ENCODE measurements at places on chromosomes 5 and 9.

DNA sequence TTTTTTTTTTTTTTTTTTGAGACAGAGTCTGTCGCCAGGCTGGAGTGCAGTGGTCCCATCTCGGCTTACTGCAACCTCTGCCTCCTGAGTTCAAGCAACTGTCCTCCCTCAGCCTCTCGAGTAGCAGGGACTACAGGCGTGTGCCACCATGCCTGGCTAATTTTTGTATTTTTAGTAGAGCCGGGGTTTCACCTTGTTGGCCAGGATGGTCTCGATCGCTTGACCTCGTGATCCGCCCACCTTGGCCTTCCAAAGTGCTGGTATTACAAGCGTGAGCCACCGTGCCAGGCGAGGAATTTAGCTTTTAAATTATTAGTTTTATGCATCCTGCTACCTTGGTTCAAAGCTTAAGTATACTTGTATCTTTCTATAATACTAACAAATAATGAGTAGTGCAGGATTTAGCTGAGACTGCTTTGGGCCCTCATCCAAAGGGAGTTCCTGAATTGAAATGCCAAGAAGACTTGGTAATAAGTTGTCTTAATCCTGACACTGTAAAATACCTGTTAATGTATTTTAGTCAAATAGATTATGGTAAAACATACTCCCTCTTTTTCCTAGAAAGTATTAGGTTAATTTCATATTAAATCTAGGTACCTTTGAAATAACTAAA is 5.0 kb downstream of the CDC42SE2 start:
- ATAC-seq, result no peak

DNA sequence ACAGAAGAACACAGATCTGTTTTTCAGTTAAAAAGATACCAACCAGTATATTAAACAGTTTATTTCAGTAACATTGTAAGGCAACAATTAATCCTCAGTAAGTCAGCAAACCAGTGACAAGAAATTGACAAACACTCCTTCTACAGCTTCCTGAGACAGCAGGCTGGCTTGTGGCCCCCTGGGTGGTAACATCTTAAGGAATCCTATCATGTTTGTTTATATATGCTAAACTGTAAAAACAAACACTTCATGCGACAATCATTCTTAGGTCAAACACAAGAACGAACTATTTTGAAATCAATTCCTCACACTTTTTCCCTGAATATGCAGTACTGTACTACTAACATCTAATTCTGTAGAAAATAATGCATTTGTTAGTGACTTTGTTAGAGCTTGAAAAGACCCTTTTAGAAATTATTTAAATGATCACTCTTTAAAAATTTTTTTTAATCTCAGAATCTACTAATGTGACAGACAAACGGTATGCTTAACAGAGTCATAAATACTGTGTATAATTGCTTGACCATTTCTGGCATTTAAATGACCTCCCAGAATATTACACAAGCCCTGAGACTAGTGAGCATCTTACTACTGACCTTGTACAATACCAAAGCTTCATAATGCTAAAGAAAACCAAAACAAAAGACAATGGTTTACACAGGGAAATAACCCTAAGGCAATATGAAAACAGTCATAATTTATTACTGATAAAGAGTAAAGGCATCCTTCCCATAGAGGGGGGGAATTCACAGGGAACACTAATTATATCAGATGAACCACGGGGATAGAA is 48.2 kb downstream of the ERMP1 start:
- ATAC-seq, result no peak

- ATAC-seq, result no peak
These were observed 2.4 kb upstream of the DOK3 start for GRCh38 chr5:177511796-177512675.

DNA sequence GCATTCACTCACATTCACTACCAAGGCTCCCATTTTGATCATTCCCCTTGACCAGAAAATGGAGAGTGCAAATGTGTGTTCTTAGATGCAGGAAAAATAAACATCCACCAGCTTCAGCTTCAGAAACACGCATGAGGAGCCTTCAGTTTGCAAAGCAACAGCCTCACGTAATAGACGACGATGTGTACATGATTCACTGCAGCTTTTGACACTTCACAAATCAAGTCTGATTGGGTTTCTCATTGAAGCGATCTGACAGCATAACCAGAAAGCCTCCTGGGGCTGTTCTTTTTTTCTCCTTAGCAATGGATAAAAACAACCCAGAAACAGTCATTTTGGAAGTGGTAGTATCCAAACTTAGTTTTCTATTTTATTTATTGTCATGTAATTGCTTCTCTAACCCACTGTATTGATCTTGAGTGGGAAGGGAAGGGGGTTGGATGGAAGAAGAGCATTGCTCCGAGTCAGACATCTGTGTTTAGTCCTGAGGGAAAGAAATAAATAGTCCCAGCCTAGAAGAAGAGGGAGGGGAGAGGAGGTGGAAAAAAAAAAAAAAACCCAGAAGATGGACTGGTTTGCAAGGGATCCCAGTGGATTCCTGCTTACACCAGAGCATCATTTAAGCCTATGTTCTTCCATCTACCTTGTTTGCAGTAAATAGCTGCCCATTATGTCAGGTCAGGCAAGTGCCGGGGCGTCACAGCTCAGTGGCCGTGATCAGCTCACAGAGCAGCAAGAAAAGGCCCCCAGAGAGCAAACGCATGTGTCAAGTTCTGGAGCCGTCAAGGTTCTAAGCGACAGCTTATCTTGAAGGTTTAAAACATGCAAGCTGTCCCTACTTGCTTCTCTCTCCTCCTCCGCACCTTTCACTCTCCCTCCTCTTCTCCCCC is 190.2 kb upstream of the SNX2 start:
- no peak for ATAC-seq

GRCh38 chr5:107813559-107813958 is 142.8 kb upstream of the EFNA5 start:
- ATAC-seq, result no peak

- ATAC-seq, result peak; percentile 91
These were observed 6.1 kb downstream of the CCNI2 start for GRCh38 chr5:132753135-132753987.

DNA sequence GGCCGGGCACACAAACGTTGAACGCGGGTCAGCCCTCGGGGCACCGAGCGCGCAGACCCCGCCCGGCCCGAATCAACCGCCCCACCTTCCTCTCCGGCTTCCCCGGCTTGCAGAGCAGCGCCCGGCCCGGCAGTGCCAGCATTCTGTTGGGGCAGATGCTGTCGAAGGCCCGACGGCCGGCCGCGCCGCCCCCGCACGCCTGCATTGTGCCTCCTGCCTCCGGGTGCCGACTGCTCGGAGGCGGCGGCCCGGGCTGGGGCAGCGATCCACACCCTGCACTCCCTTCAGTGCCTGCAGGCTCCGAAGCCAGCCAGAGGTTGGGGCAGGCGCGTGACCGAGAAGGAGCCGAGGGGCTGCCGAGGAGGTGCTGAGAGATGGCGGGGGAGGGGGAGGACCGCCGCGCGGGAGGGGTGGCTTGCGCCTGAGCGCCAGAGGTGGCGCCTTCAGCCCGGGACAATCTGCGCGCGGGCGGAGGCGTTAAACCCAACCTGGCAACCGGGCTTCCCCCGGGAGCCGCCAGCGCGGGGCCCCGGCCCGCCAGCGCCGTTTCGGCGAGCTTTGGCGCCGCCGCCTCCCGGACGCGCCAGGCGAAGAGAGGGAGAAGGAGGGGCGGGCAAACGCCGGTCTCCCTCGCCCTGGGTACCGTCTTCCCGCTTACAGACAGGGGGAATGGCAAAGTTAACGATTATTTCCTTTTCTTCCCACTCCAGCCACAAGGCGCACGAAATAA is at the start of gene MCIDAS:
TSS of gene MCIDAS (minus strand) at position 382 of the 730 bp plus-strand sequence. CDS start at position 205, 177 bp downstream.
- peak; percentile 16 for ATAC-seq

DNA sequence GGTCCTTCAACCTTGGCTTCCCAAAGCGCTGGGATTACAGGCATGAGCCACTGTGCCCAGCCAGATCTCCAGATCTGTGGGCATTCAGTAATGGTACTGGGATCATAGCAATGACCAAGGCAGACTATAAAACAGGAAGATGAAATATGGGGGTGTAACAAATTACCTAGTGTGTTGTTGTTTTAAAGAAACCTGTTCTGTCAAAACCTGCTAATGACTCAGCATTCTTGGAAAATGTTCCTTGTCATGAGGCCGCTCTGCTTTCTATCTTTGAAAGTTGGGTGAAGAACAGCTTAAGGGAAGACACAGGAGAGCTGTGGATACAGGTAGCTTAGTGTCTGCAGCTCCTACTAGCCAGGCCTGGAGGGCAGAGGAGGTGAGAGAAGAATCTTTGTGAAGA is 19.4 kb downstream of the TARS1 start:
- ATAC-seq, result no peak

DNA sequence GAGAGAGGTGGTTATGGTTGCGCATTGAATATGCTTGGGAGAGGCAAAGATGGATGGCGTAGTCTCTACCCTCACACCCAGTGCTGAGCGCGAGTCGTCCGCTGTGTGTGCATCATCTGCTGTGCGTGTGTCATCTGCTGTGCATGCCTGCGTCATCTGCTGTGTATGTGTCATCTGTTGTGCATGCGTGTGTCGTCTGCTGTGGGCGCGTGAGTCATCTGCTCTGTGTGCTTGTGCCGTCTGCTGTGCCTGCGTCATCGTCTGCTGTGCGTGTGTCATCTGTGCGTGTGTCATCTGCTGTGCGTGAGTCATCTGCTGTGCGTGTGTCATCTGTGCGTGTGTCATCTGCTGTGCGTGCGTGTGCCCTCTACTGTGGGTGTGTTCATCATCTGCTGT is 68.0 kb upstream of the IRX4 start:
- ATAC-seq, result no peak

DNA sequence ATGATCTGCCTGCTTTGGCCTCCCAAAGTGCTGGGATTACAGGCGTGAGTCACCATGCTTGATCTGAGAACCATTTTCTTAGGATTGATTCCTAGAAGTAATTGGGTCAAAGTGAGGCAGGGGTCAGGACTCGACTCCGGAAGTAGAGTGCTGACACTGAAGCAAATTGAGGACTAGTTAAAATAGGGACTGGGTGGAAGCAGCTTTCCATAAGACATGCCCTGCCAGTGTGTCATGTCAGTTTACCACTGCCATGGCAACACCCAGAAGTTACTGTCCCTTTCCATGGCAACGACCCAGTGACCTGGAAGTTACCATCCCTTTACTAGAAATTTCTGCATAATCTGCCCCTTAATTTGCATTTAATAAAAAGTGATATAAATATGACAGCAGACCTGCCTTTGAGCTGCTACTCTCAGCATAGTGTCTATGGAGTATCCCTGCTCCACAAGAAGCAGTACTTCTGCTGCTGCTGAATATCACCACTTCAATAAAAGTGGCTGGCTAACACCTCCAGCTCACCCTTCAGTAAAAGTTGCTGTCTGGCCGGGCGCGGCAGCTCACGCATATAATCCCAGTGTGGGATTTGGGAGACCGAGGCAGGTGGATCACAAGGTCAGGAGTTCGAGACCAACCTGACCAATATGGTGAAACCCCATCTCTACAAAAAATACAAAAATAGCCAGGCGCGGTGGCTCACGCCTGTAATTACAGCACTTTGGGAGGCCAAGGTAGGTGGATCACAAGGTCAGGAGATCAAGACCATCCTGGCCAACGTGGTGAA is 47.8 kb upstream of the JADE2 start:
- ATAC-seq, result no peak

- no peak for ATAC-seq
These were observed 125.9 kb upstream of the ANKRD55 start for GRCh38 chr5:56358703-56359681.

GRCh38 chr5:103523319-103523718 is 39.3 kb downstream of the NUDT12 start:
- ATAC-seq, result no peak

GRCh38 chr9:35033101-35033500 is 39.3 kb downstream of the VCP start:
- ATAC-seq, result no peak

- peak; percentile 82 for ATAC-seq
These were observed 170.5 kb downstream of the ARHGEF28 start for GRCh38 chr5:73796164-73797131.

DNA sequence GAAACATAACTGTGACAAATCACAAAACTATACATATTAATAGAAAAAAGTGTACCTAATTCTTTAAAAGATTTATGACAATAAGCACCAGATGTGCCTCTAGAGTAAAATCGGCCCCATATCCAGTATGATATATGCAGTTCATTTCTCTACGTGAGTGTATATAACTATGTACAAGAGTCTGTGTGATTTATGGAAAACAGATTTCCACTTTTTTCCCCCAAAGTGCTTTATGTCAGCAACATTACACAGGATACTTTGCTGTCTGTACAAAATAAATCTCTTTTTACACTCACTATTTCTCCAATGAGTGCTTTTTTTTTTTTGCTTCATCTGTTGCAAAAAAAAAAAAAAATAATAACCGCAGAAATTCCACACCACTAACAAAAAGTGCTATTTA is 298.8 kb upstream of the RFX3 start:
- ATAC-seq, result peak; percentile 80

DNA sequence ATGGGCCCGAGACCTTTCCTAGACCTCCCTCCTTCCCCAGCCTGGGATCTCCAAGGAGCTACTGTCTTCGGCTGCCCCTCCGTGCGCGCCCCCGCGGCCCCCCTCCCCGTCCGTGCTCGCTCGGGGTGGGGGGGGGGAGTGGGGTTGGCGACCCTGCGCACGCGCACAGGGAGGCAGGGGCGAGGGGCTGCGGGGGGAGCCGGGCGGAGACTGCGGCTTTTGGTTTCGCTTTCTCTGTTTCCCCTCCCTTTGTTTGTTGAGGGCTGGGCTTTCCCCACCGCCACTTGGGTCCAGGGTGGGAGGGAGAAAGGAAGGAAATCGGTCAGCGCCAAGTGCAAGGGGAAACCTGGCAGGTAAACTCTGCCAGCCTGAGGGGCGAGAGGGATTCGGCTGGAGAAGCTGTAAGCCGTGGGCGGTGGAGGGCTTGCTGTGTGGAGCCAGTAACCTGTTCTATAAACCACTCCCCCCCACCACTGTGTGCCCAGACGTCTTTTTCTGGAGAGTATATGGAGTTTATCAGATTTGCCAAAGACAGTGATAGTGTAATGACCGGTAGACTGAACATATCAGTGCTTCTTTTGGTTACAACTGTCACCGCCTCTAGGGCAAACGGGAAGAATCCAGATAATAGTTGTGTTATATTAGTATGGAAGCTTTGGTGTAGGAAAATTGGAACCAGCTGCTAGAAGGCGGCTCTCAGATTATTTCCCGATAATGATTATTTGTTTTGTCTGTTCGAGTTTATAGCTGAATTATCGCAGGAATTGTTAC is 684 bp downstream of the DNAJA1 start:
- ATAC-seq, result peak; percentile 52

DNA sequence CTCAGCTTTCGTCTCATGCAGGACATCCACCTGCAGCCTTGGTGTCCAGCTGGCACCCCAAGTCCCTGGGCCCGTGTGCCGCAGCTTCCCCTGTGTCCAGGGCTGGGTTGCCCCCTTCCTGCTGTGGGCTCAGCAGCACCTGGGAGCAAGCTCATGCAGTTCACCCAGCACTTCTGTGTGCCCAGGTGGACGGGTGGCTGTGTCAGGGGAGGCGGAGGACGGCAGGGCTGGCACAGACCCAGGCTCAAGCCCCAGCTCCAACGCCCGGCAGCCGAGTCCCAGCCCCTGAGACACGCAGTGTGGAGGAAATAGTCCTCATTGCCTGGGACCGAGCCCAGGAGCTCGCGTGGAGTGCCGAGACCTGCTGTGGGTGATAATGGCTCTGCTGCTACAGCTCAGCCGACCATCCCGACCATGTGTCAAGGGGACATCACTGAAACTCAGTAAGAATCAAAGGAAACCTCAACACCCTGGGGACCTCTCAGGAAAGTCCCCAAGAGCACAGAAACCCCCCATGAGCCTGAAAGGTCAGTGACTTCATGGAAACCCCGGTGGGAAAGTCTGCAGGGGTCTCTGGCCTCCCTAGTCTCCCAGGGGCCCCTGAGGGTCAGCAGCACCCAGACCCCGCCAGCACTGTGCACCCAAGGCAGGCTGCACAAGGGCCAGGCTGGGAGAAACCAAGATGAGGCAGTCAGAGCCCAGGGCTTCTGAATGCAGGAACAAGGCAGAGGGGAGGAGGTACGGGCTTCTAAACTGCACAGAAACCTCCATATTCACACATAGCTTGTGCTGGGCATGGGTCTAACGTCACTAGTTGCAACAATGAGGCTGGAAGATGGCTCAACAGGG is 38.8 kb downstream of the LPCAT1 start:
- ATAC-seq, result no peak

Measured in SK-N-SH treated with all-trans-retinoic acid at 6 μM for 48 hours (cell line).